Natural killer cell (primary cell): ENCODE measurements at places on chromosomes 12 and 14. TPM values are rescaled to one million over a fixed set of nuclear protein-coding genes. Genes with fewer than 3 reads are reported as not detected.
A peak's percentile ranks its signal among the peaks of the same experiment; 100 is the strongest.

TMEM117 gene
- total RNA-seq: 8.1 TPM

GRCh38 chr14:64388533-64389285 is 556 bp downstream of the MTHFD1 start:
- no peak for DNase-seq

DNA sequence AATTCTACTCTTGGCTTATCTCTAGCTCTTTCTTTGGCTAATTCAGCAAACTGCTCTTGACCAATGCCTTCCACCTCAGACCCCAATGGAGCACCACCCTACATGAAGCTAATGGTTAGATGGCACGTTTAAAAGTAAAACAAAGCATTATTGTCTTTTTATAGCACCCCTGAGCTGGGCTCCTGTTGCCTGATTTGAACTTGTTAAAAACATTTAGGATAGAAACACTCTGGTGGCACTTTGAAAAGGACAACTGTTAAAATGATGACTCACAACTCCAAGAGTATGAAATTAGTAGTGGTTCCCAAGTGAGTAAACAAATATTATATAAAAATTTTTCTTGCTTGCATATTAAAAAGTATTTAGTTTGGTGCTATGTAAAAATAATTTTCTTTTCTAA is 299.6 kb upstream of the DCN start:
- no peak for DNase-seq

- no peak for DNase-seq
Observed at GRCh38 chr12:126608607-126609175, 1543.5 kb downstream of the AACS start.

DNAH10 gene
- total RNA-seq: 1.7 TPM

DNA sequence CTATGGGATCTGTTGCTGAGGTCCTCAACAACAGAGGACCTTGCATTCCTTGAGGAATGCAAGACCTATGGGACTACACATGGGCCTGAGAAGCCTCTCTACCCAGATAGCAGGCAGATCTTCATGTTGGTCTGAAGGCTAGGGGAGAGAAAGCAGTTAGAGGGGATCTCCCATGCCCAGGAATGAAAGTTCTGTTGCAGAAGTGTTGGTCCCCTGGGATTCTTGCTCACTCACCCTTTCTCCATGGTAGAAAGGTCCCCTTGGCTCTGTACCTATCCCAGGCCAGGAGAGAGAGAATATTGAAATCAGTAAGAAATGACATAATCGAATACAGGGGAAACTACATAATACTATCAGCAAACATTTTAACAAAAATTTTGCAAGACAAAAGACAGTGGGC is 16.5 kb upstream of the KLRC1 start:
- DNase-seq: no peak

GRCh38 chr12:65754744-65755595 is 69.3 kb upstream of the HMGA2 start:
- no peak for DNase-seq

DNA sequence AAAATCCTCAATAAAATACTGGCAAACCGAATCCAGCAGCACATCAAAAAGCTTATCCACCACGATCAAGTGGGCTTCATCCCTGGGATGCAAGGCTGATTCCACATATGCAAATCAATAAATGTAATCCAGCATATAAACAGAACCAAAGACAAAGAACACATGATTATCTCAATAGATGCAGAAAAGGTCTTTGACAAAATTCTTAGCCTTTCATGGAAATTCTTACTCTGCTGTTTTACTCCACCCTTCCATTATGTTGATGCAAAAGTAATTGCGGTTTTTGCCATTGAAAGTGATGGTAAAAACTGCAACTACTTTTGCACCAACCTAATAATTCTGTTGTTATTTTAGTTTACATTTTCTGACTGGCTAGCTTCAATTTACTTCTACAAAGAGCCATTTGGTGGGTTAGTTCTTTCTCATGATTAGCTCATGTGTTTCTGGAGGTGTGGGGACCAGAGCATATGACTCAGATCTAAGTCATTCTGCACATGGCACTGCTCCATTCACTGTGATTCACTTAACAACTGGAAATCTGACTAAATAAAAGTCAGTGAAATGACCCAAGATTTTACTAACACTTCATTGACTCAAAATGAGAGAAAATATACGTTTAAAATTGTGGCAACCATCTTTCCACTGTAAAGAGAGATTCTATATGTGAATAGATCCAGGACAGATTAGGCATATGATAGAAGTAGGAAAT is 99.9 kb downstream of the TMTC3 start:
- no peak for DNase-seq

DNA sequence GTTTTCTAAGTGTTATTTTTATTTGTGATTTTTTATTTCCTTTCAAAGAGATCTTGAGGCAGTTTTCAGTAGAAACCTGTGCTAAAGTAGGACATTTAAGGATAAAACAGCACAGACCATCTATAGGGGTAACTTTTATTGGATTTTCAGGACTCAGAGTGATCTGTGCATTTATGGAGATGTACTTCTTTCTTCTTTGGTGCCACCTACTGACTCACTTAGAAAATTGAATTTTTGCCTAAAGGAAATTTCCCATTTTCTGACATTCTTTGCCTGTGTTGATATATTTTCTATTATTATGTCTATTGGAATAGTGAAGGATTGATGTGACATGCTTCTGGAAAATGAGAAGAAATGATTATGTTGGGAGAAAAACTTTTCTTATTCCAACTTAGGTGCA is 113.0 kb downstream of the UNC79 start:
- DNase-seq: no peak

- DNase-seq: peak; percentile 86
Observed at GRCh38 chr14:22002860-22003284, 329.3 kb upstream of the OR4E1 start.

PLEKHG3 gene
- 285 TPM for total RNA-seq

ABHD12B gene
- not detected for total RNA-seq

DNA sequence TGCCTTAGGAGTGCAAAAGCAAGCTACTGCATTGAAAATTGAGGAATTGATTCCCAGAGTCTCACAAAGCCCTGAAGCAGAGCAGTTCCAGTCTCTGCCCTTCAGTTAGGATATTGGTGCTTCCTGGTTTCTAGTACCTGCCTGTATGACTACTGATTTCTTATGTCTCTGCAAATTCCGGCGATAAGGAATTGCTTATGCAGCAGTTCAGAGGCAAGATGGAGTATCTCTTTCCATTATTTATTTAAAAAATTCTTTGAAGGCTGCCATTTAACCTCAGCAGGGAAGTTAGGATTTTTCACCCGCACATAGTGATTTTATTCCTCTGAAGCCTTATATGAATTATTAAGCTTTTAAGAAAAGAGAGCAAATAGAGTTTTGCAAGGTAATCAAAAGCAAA is 184.9 kb upstream of the SSTR1 start:
- no peak for DNase-seq

DNA sequence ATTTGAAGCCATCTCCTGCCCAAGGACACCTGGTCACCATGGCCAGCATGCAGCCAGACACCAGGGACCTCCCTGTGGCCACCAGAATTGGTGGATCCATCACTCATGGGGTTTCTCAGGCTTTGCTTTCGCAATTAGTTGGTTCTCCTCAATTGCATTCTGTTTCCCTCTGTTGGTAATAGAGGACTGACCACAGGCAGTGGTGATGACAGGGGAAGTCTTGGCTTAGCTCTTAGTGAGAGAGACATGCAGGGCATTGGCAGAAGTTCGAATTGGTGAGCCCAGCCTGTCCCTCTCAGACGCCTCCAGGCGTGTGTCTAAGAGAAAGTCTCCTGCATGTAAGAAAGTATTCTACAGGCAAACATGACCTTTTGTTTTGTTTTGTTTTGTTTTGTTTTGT is 21.3 kb downstream of the HCAR2 start:
- DNase-seq: no peak

GRCh38 chr12:54417712-54418440 is 1.2 kb downstream of the ITGA5 start:
- peak; percentile 64 for DNase-seq

DNA sequence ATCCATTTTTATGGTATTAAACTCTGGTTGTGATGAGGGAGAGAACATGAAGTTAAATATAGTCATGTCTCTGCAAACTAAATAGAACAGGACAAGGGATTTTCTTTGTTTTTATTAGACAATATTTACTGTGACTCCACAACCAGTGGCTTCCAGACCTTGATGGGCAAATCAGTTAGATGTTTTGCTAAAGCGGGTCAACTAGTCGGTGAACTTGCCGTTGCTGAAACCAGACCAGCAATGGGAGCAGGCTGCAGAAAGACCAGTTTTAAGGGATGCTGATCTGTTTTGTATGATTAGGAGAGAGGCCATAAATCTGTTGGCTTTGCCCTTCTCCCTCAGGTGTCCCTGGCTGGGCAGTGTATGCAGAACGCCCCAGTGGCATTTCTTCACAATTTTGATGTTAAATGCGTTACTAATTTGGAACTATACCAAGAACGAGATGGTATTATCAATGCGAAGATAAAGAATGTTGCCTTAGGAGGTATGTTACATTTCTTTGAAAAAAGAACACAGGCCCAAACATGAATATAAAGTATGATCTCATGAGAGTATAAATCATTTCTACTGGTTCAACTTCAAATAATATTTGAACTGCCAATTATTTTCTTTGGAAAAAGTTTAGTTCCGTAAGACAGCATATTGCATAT is 19.4 kb downstream of the TCTN2 start:
- no peak for DNase-seq

DNA sequence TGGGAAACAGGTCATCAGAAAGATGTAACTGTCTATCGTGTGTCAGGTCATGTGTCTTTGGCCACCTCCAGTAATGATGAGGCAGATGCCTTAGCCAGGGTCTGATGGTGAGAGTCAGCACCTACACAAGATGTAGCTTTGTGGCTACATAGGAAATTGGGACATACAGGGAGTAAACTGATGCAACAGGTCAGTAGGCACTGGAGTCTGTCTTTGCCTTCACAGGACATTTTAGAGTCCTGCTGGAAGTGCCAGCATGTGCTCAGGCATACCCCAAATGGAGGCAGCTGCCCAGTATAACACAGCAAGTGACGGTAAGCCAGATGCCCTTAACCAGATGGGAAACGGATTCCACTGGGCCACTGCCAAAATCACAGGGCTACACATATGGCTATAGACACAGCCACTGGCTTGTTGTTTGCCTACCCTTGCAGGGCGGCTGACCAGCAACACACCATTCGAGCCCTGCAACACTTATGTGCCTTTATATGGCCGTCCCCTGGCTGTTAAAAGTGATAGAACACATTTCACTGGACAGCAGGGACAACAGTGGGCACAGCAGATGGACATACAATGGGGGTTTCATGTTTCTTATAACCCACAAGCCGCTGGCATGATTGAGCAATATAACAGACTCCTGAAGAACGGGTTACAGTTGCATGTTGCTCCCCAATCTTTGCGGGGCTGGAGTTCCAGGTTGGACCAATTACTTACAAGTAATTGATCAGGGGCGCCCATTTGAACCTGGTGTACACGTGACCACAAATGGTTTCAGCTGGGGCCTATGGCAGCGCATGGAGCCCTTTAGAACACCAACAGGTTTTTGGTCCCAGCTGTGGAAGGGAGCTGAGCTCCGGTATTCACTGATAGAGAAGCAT is 12.9 kb upstream of the RNASE12 start:
- no peak for DNase-seq

- DNase-seq: no peak
Observed at GRCh38 chr14:99181804-99182520, 90.0 kb downstream of the BCL11B start.
